Hindlimb muscle (tissue), 1 donor: ENCODE measurements at places on chromosomes 7 and 10.

- no peak for DNase-seq
These were observed 186.2 kb downstream of the DNAJB6 start for GRCh38 chr7:157522954-157523353.

DNA sequence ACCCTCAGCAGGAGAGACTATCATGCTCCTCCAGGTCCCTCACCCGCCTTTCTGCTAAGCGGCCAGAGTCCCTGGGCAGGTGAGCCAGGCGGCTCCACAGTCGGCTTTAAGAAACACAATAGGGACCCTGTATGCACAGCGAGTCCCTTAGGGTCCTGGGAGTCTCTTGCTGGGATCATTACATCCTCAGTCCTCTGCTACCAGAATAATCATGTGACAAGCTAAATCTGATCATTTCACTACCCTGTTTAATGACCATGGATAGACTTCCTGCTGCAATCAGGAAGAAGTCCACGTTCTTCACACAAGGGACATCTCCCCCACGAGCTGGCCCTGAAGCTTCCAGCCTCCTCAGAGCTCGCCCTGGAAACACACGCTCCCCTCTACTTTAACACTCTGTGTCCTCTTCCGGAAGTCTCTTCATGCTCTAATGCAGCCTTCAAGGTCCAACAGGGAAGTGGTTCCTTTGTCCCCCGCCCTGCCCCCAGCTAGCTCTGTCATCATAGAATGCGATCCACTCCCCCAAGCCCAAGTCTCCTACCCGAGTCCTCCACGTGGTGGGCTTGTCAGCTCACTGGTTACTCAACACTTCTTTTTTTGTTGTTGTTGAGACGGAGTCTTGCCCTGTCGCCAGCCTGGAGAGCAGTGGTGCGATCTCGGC, 101.5 kb downstream of the RNF216 start:
- DNase-seq, result no peak

DNA sequence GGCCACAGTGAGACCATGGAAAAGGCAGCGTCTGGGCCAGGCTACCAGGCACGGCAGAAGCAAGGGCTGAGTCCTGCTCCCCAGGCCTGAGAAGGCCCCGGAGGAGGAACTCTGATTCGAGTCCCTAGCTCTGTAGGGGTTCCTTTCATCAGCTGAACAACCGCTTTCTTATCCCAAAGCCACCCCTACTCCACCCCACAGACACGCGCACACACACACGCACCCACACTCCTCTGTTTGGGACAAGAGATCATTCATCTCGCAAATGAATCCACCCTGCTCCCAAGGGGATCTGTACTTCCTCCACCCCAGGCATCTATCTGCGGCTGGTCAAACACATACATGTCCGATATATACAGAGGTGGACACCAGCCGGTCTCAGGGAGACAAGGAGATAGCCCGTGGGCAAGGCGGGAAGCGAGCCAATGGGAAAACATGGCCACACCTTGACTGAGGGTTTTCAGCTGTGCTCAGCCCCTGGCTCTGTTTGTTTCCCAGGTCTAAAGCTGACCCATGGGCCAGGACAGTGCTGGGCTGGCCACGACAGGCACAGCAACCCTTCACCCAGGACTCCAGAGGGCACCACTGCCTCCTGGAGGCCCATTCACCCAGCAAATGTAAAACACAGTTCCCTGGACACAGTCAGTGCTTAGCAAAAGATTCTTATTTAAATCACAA, 7.3 kb downstream of the ZCCHC24 start:
- DNase-seq, result no peak

GRCh38 chr7:2118630-2119190, 114.0 kb downstream of the MAD1L1 start:
- no peak for DNase-seq

- peak; percentile 7 for DNase-seq
These were observed 71.8 kb upstream of the PIK3CG start for GRCh38 chr7:106793015-106793975.

DNA sequence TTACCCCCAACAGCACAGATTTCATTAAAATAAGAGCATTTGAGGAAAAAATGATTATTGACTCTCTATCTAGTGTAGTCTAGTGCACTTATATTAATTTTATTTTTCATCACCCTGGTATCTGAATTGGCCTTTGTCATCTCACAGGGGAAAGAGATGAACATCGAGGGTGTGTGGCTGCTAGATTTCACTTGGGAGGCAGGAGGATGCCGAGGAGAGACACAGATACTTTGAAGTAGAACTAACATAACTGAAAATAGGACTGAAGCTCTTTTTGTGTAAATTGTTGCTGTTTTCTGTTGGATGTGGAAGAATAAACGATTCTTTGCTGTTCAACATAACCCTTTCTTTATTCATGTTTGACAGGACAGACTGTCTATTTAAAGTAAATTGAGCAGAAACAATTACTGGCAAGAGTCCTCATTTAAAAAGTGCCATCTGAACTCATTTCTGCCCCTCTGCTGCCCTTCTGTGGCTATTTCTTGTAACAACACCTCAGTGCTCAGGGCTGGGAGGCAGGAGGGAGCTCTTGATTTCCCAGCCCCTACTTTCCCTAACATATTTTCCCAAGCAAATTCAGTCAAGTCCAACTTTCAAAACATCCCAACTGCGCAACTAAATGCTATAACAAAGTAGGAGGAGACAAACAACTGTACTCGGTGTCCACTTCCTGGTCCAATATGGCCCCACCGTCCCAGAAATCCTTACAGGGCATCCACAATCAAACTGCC, 15.6 kb downstream of the LYZL1 start:
- peak; percentile 74 for DNase-seq

DNA sequence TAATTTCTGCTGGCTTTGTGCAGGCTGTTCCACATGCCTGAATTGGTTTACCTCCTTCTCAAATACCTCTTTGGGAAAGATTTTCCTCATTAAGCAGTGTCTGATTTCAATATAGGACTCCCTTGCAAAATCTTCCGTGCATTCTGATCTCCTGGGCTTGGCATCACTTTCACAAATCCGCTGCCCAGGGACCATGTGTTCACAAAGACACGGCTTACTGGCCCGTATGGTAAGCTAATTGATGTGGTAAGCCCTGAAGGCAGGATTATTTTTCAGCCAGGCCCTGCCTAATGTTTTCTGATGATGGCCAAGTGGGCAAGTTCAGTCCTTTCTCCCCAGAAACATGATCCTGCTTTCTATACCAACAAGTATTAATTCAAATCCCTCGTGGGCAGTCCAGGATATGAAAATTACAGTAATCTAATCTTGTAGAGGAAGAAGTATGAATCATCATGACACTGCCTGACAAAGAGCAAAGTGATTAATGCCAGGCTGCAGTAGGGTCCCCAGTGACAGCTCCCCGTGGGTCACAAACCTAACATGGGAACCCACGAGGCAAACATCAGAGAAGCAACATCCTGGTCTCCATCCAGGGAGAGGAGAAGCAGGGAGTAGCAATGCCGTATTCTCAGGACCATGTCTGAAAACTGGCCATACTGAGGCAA, 11.6 kb upstream of the SVIL start:
- DNase-seq, result no peak

- no peak for DNase-seq
These were observed 83.9 kb downstream of the CXCL12 start for GRCh38 chr10:44300666-44301649.

DNA sequence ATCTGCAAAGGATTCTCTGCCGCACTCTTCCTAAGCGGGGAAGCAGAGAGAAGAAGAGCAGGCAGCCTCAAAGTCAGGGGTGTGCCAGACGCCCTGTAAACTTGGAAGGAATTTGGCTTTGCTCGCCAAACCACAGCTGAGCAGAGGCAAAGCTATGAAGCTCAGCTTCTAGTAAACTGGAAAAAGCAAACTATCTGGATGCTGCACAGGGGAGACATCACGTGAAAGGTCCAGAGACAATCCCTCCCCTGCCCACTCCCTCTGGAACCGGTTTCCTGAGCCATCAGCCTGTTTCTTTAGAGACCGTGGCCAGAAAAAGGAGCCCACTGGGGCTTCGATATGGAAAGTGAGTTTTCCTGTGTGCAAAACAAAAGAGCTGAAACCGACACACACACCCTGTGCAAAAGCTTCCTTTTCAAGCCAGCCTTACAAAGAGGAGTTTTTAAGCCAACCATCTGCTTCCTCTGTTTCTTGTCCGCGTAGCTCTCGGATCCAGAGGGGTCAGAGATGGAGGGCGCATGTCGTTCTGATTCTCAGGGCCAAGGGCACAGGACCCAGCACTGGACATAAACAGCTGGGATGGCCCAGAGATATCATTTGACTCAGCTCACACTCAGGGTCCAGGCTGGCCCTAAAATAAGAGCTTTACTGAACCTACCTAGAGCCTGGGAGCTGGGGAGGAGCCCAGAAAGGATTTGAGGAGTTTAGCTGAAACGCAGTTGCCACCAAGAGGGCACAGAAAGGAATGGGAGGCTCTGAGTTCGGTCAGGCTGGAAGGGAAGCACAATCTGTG, 58.2 kb upstream of the DNAAF5 start:
- DNase-seq, result peak; percentile 85

DNA sequence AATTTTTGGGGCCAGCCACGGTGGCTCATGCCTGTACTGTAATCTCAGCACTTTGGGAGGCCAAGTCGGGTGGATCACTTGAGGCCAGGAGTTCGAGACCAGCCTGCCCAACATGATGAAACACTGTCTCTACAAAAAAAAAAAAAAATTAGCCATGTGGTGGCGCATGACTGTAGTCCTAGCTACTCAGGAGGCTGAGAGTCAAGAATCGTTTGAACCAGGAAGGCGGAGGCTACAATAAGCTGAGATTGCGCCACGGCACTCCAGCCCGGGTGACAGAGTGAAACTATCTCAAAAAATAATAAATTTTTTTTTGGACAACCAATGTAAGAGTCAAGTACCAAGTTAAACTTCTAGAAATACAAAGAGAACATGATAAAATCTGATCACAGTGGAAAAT, 164.6 kb downstream of the AVL9 start:
- DNase-seq, result no peak

DNA sequence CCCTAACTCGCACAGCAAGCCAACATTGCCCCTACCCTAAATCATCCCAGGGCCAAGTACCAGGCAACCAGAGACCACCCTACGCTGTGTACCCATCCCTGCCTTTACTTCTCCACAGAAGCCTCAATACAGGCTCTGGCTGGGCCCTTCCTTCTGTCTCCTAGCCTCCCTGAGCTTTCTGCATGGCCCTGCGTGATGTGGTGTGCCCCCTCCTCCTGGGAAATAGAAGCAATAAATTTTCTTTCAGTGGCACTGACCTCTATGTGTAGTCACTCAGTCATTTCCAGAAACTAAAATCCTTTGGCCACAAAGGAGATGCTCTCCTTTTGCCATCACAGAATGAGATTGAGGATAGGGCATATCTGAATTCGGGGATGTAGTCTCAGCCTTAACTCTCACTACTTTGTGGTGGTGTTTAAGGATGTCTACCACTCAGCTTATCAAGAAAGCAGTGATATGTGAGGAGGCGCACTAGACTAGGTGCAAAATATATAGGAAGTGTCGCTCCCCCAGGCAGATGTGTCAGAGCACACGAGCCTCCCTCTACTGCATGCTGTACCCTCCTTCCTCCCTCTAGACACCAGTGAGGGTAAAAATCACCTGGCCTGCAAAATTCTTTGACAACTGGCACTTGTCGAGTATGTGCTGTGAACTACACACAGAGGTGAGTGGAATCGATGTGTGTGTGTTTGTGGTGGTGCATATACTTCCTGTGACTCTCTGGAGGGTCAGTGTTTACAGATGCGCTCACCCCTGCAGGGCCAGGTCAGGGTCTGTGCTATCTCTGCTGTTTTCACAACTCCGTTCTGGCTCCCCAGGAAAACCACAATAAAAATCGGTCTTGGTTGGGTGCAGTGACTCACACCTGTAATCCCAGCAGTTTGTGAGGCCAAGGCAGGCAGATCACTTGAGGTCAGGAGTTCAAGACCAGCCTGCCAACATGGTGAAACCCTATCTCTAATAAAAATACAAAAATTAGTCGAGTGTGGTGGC, 825.9 kb upstream of the IGFBP3 start:
- DNase-seq, result no peak

- DNase-seq, result no peak
These were observed 159.8 kb downstream of the CCDC7 start for GRCh38 chr10:32605787-32606186.
